ENCODE measurements at places on chromosomes 1 and 21. TPM values are rescaled to one million over a fixed set of nuclear protein-coding genes. Genes with fewer than 3 reads are reported as not detected.

Gene PKLR
- total RNA-seq: not detected

Gene LEFTY2
- total RNA-seq: not detected

Gene RAP1GAP
- 0.54 TPM for total RNA-seq

Gene DOP1B
- total RNA-seq: 16.2 TPM

Gene CCDC190
- 0.33 TPM for total RNA-seq

Gene SH3D21
- total RNA-seq: 7.8 TPM

Gene CD53
- total RNA-seq: not detected

Gene RNF223
- not detected for total RNA-seq

Gene CHRM3
- 0.03 TPM for total RNA-seq

Gene DMBX1
- not detected for total RNA-seq

Gene NLRP3
- total RNA-seq: 3.0 TPM

Gene TMEM52
- 1.3 TPM for total RNA-seq

All from mammary epithelial cell (primary cell).